ENCODE measurements at places on chromosomes 3 and 15.

- no peak for DNase-seq
Measured at GRCh38 chr15:43517354-43518196, at the start of gene MAP1A. Gene MAP1A (plus strand): TSS chr15:43517608. CDS start chr15:43521474, 3,866 bp downstream.

DNA sequence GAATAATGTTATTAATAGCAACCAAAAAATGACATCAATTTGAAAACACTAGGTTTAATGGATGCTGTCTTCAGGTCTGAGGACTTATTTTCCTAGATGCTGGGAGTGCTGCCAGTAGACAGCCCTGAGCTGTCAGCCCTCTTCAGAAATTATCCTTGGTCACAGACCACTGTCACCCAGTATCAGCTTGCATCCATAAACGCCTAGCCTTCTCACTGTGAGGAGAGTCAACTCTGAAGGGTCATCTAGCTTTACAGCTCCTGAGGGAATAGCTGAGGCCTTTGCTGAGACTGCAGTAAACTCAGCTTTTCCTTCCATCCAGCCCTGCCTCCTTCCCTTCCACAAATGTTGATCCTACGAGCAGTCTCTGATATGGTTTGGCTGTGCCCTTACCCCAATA is 19.4 kb upstream of the MNS1 start:
- no peak for DNase-seq

DNA sequence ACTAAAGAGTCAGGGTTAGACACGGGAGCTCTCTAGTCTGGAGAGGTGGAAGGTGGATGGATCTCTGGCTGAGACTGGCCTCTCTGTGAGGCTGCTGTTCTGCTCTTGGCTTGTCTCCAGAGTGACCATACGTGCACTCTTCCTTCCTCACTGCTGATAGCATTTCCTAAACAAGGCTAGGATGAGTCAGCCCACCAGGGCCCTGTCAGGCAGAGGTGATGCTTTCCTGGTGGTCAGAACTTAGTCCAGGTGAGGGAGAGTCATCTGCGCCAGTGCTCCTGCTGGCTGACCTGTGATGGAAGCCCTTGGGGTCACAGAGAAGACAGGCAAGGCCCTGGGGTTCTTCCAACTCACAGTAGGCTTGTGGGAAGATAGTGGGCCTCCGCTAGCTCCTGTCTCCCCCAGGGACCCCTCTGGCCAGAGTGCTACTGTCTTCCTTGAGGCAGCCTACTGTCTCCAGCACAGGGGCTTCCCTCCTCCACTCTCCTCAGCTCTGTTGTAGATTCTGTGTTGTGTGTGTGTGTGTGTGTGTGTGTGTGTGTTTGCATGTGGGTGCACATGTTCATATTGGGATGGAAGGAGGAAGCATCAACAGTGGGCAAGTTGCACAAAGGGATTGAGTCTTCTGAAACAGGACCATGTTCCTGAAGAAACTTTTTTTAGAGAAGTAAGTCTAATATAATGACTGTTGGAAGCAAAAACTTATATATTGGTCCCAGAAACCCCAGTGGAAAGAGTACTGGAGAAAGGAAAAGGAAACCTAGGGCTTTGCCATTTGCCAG is 16.5 kb downstream of the ALPK3 start:
- DNase-seq = no peak

DNA sequence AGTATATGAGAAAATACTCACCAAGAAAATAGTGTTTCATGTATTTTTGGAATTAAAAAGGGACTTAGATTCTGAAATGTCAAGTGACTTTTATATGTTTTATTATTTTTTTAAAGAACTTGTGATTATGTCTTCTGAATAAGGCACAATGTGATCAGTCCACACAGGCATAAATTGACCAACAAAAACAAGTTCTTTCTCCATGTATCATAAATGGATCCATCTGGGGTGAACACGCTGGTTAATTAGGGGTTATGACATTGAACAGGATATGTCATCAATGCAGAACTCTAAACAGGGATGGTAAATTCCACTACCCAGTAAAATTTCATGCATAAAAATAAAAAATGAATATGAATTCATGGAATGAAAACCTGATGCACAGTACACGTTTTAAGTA is 31.3 kb upstream of the PIK3CA start:
- DNase-seq = no peak

DNA sequence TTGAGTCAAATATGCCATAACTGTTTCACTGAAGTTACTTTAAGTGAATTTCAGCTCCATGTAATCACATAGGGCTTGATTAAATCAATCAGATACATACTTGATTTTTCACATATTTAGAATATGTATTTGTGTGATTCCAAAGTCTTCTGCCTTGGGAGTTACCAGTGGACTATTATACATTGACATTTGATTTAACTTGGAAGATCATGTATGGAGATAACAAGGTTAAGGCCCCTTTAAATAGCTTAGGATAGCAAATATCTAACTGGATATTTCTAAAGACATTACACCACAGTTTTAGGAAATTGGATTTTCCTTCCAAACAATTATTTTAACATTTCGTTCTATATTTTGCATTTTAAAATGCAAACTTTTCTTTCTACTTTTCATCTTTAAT is 405.0 kb downstream of the RAP2B start:
- DNase-seq = no peak

DNA sequence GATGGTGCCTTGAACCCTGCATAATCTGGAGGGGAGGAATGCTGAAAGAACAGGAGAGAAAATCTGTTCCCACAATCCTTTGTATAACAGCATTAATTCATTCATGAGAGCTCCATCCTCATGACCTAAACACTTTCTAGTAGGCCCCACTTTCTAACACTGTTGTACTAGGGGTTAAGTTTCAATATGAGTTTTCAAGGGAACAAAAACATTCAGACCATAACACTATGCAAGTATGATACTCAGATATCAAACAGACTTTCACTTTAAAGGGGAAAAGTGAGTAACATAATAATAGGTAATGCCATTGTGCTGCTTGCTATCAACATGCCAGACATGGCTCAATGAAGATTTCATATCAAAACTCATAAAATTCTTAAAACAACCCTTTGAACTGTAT is 32.4 kb upstream of the PLSCR2 start:
- no peak for DNase-seq

GRCh38 chr3:72839057-72839456 is 9.2 kb downstream of the SHQ1 start:
- DNase-seq = no peak

DNA sequence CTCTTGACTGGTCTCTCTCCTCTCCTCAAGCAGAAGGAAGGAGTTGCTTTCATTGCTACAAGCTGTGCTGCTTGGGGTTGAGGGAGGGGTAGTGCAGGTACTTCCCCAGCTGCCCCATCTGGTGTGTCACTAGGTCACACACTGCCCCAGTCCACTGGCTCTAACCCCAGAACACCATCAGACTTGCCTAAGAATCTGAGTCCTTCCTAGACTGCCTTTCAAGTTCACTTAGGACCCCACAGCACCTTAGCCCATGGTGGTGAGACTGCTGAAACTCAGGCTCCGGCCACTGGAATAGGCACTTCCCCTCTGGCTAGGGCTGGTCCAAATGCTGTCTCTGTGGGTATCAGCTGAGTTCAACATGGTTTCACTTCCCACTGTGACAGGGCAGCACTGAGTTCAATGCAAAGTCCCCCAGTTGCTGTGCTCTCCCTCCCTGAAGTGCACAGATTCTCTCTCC is 279.7 kb upstream of the GOLGA6L4 start:
- no peak for DNase-seq

GRCh38 chr3:57729334-57730045 is 26.6 kb upstream of the SLMAP start:
- DNase-seq = no peak

DNA sequence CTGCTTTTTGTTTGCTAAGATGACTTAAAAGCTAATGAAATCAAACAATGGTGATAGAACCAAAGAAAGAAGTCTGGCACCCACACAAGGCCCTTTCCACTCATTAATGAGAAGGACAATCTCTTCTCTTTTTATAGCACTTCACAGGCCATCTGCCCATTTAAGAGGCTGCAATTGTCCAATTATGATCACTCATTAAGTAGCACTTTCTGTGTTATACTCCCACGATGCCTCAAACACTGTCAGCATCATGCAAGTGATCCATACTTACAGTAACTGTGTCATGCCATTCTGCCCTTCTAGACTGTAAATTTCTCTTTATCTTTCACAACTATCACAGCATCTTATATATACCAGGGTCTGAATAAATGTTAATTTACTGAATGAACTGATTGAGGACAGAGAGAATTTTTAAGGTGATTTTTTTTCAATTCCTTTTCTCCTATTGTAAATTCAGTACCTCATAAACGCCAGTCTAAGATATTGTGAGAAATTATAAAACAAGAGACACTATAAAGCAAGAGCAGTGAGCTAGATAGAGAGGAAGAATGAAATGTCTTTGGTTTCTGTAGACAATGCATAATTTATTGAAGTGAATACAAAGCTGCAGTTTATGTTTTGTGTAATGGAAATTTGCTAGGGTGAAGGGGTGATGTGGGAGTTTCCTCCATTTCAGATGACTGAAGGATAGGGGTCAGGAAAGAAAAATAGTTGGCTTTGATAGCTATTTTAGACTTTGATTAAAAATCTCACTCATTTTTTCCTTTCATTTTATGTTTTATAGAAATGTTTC is 17.3 kb downstream of the CD200 start:
- no peak for DNase-seq

GRCh38 chr3:78088006-78088405 is 1048.1 kb downstream of the ROBO2 start:
- DNase-seq = no peak

DNA sequence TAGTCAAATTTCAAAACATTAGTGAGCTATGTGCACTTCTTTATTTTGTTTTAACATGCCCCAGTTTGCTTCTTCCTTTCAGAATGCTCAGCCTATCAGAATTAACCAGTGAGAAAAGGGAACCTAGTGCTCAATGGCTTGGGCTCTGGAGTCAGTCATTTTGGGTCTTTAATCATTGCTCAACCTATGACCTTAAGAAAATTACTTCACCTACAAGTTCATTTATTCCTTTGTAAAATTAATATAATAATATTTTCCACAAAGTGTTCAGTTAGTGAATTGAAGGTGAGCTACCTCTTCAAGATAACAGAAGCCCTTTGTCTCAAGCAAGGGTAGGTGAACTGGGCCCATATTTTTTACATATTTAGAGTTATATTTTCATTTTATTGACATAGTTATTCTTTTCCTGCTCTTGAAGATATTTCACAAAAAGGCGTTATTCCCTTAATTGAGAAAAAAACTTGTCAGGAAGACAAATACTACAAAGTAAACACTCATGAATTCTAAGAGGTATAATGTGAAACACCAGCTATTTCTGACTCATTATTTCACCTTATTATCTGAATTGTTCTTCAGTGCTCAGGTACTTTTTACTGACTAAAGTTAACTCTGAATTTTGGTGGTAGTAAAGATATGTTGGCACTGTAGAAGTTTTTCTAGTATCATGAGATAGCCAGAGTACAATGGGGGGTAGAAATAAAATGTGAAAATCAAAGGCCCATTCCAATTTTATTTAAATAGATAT is 415.5 kb downstream of the NAALADL2 start:
- DNase-seq = no peak

DNA sequence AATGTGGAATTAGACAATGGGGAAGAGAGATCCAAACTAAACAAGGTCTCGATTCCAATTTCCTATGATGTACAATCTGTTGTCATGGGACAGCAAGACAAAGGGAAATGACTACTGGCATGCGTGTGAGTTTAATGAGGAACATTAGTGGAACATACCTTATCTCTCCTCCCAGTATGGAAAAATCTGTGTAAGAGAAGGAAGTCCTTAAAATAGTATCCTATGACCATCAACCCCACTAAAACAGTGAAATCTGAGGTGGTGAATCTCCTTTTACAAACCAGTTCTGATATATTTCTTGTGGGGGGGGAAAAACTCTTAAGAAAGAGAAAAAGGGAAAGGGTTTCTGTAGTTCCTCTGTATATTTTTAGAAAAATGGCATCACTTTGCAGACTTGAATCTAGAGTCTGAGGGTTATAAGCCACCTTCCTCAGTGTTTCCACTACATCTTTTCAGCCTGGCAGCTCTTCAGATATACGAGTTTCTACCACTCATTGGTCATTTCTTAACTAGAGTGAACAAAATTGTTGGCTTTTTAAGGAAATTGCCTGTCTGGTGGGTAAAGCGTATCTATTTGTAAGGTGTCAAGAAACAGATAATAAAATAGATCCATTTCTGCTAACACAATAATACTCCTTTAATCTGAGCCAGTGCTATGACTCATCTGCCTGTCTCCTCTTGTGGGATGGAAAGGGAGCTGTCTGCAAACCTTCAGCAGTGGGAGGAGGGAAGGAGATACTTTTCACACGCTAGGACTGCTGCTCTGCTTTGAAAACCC is 3.0 kb upstream of the TNFAIP8L3 start:
- DNase-seq = no peak

GRCh38 chr15:77633134-77633912 is 611 bp upstream of the LINGO1 start:
- no peak for DNase-seq

DNA sequence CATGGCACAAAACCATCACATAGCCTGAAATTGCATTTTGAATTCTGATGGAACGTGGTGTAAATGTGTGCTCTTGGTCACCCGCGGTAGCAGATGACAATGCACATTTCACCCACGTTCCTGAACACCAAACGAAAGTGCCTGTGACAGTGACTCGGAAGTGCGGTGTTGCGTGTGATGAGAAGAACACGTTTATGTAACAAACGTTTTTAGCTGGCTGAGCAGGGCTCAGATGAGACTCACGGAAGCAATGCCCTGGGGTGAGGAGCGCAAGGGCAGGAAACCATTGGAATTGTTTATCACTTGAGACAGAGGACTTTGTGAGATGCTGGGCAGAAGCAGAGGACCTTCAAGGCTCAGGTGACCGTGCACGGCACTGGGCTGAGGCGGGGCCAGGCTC is 449.2 kb upstream of the CFAP20DC start:
- no peak for DNase-seq

DNA sequence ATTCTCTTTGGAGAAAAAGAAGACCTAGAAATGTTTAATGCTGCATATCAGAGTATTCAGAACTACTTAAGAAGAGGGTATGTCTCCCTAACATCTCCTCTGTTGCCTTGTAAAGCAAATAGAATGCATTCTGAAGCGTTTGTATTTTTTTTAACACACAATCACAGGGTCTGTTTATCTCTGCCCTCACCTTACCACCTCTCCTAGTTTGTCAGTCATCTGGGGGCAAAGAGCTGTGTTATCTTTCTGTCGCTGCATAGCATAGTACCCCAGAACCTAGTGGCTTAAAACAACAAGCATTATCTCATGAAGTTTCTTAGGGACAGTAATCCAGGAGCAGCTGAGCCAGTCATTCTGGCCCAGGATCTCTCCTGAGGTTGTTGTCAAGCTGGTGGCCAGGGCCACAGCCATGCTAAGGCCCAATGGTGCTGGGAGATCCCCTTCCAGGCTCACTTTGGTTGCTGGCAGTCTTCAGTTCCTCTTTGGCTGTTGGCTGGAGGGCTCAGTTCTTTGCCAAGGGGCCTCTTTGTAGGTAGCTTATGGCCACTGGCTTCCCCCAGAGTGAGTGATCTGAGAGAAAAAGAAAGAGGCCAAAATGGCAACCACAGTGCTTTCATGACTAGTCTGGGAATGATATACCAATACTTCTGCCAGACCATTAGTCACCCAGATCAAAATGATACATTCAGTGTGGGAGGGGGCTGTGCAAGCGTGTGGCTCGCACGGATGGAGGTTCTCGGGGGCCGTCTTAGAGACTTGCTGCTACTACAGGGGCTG is 17.8 kb downstream of the EDEM1 start:
- no peak for DNase-seq
